ENCODE measurements at places on chromosomes 11 and 22.
A peak's percentile ranks its signal among the peaks of the same experiment; 100 is the strongest.

DNA sequence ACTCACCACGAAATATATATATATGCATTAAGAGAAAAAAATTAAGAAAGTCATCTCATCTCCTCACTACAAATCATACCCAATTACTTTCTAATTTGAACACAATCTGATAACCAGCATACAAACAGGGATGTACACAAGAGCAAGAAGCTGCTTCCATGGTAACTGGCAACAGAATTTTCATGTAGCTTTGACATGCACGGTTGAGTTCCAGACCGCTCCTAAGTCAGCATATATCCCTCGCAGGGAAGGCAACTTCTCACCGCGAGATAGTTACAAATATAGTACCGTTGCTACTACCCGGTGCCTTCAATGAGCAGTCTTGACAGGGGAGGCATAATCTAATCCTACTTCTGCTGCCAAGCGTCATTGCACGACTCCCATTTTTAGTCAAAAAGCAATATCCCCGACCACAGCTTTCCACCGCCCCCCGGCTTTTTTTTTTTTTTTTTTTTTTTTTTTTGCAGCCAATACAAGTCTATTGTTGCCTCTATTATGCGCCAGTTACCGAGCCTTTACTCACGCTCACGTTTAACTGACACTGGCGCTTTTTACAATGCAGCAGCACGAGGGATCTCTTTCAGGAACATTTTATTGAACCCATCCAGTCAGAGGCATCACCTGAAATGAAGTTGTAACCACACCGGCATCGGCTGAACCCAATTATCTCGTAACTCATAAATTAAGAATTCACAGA lies 2.2 kb downstream of the CADM1 start:
- no peak for DNase-seq

DNA sequence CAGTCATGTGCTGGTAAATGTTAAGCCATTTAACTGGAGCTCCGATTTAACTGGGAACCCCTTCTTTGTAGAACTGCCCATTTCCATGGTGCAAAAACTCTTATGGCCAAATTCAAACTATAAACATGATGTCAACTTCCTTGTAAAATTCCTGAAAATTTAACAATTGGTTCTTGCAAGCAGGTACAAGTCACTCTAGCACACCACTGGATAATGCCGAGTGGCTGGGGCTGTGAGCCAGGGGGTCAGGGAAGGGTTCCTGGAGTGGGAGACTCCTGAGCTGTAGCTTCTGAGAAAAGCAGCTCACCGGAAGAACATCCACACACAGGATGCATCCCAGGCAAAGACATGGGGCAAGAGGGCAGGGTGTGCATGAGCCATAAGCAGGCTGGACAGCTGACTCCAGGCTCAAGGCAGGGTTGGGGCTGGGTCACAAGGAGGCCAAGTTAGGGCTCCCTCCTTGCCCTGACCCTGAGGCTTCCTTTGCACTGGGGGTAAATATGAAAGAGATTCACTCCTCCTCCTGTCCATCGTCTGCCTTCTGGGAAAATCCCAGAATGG lies 18.2 kb downstream of the P2RY2 start:
- DNase-seq, result no peak

DNA sequence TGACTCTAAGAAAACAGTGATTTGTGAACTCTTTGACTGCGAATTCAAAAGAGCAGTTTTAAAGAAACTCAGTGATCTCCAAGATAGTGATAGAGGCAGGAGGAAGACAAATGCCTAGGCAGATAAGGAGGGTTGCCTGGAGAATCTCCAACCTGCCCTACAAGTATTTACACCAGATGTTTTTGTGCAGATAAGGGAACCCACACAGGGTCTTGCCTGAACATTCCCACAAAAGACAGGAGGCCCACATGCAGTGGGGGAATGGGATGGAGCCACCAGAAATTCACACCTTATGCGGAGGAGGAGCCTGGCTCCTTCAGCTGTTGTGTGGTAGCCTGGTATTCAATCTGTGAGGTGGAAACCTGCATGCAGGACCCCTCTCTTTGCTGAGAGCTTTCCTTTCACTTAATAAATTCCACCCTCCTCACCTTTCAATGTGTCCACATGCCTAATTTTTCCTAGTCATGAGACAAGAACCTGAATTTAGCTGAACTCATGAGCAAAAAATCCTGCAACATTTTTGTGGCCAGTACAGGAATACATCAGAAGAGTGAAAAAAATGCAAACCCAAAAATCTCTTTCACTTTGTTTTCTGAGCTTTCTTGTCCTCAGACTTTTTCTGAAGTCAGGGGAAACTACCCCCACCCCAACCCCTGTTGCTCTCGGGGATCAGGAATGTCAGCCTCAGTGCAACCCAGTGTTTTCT lies 8.1 kb upstream of the GLYAT start:
- DNase-seq, result no peak

GRCh38 chr22:20055654-20056053 lies 24.4 kb upstream of the DGCR8 start:
- no peak for DNase-seq

GRCh38 chr22:36486619-36487384 lies 5.4 kb upstream of the TXN2 start:
- DNase-seq, result no peak

DNA sequence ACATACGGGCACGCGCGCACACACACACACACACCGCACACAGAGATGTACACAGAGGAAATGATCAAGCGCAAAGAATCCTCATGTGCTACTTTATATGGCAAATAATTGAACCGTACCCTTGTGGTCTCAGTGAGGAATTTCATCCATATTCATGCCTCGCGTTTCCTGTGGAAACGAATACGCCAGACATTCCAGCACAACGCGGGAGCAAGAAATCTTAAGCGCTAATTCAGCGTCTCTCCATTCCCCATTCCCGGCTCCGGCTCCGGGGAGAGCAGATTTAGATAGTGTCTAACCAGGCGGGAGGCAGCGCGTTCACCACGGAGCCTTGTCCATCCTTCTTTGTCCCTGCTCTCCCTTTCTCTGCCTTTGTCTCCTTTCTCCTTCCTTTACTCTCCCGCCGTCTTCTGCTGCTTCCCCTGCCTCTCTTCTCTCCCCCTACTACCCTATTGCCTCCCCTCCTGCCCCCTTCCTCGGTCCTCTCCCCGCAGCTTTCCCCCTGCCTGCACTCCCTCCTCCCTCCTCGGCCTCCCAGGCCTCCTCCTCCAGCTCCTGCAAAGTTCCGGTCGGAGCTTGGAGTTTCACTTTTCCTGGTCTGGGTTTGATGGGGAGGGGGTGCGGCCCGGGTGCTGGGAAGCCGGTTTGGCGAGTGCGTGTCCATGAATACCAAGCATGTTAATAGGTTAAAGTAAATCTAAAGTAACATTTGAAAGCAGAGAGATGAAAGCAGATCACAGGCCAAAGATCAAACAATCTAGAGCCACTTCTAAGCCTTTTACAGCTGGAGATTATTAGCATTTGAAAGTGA lies 579.3 kb downstream of the BUD13 start:
- peak; percentile 64 for DNase-seq

- DNase-seq, result no peak
Observed at GRCh38 chr11:8221046-8221723, 42.5 kb downstream of the LMO1 start.

DNA sequence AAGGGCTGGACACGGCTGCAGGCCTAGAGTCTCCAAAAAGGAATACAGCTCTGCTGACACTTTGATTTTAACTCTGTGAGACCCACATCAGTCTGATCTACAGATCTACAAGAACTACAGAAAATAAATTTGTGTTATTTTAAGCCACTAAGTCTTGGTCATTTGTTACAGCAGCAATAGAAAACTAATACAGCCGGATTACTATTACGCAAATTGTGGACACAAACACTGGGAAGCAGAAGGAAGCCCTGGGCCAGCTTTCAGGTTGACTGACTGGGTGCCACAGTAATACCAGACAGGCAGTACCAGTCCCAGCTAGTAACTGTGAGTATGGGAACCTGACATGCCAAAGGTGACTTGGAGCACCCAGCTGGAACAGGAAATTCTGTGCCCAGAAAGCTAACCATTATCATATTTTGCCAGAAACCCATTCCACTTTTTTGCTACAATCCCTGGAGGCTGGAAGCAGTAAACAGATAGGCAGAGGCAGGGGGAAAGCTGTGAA lies 13.4 kb downstream of the SLC25A17 start:
- no peak for DNase-seq

GRCh38 chr11:94732617-94733281 lies 35.4 kb upstream of the AMOTL1 start:
- DNase-seq, result no peak

GRCh38 chr11:122156940-122157382 lies 40.9 kb upstream of the BLID start:
- peak; percentile 61 for DNase-seq

GRCh38 chr22:32919629-32920028 lies 118.1 kb downstream of the TIMP3 start:
- no peak for DNase-seq

GRCh38 chr11:17351172-17351509 lies 459 bp upstream of the NCR3LG1 start:
- no peak for DNase-seq

- no peak for DNase-seq
Observed at GRCh38 chr11:69186316-69187260, 30.9 kb downstream of the SMIM38 start.

DNA sequence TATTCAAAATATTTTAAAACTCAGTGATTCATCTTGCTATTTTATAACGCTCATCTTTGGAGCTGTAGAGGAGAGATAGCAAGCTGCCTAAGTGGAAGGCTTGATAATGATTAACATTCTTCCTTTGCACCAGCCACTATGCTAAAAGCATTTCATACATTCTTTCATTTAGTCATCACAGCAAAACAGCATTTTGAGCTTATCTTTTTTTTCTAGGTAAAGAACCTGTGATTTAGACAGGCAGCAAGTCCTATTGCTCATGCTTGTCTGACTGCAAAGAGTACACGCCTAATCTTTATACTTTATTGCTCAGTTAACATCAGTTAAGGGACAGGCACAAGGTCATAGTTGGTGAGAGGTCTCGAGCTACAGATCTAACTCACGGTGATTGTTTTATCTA lies 713.1 kb upstream of the ARHGAP42 start:
- DNase-seq, result no peak

GRCh38 chr22:30830907-30831306 lies 136.2 kb downstream of the OSBP2 start:
- peak; percentile 72 for DNase-seq

DNA sequence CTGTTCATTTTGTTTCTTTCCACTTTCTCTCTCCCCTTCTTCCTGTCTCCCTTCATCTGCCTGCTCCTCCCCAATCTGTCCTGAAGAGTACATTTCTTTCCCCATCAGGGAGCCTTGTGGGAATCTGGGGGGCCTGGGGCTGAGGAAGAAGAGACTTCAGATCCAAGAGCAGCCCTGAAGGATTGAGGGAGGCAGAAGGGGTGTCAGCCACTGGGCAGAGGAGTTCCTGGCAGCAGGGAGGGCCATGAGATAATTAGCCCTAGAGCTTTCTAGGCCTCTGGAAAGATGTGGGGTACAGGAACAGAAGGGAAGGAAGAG lies 24.4 kb upstream of the OAF start:
- no peak for DNase-seq

- no peak for DNase-seq
Observed at GRCh38 chr22:33620085-33620484, 300.2 kb downstream of the LARGE1 start.

DNA sequence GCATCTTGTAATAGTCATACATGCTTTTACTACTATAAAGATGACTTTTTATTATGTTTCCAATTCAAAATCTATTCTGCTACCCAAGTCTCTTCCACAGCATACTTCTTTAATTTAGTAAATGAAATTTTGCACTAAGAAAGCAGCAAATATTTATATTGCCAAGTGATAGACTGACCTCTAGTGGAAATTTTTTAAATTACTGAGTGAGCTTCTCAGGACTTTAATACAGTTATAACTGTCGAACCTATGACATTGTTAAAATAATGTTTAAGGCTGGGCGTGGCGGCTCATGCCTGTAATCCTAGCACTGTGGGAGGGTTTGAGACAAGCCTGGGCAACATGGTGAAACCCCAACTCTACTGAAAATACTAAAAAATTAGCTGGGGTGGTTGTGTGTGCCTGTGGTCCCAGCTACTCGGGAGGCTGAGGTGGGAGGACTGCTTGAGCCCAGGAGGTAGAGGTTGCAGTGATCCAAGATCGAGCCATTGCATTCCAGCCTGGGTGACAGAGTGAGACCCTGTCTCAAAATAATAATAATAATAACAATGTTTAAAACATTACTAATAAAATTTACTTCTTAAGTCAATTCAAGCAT lies 27.3 kb downstream of the STK33 start:
- peak; percentile 36 for DNase-seq

- no peak for DNase-seq
Observed at GRCh38 chr11:82858556-82859091, 41.6 kb downstream of the PRCP start.

GRCh38 chr11:77401486-77402217 lies 72.2 kb downstream of the PAK1 start:
- DNase-seq, result no peak

- no peak for DNase-seq
Observed at GRCh38 chr11:111531136-111531535, 9.4 kb upstream of the LAYN start.

DNA sequence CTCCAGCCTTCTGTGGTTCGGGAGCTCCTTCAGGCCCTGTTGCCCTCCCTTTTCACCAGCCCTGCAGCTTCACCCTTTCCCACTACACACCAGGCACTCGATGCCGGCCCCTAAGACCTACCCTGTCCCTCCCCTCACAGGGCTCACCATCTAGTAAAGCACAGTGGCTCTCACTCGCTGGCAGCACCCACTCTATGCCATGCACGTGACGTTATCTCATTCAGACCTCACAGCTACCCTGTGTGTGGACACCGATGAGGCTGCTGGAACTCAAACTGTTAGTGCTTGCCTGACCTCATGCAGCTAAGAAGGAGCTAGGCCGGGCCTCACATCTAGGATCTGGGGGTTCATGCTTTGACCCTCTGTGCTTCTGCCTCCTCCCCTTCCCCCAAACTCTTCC lies 45.5 kb downstream of the SCN3B start:
- no peak for DNase-seq

DNA sequence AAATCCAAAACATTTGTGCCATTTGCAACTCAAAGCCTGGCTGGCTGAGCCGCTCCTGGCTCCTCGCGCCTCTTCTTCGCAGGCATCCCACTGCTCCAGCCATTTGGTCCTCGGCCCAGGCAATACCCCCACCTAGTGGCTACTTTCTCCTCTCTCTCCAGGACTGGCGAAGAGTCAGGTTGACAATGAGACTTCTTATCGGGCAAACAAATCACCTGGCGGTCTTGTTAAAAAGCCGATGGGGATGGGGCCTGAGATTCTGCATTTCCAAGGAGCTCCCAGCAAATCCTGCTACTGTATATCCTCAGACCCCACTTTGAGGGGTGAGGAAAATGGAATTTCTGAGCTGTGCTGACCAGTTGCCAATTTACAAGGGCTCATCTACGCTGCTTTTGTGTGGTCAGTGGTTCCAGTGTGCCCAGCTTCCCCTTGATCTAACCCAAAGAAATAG lies 89.0 kb downstream of the ISX start:
- peak; percentile 21 for DNase-seq

- DNase-seq, result no peak
Observed at GRCh38 chr11:10770626-10771254, 19.7 kb downstream of the CTR9 start.
